RPMI8226 (cell line): ENCODE measurements at places on chromosomes 13 and 19.
A peak's percentile ranks its signal among the peaks of the same experiment; 100 is the strongest.

DNA sequence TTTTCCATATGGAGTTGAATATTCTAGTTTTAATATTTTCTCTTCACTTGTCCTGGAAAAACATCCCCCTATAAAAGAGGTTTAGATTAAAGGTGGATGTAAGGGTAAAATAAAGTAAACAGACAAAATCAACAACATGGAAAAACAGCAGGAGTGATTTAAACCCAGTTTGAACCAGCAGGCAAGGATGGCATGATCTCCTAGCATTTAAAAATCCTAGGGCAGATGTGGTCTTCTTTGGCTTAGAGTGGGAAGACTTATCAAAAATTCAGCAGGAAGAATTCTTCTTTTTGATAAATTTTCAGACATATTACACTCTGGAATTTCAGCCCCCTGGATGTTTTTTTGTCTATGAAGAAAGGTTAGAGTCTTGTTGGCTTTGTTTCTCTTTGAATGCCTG is 36.5 kb downstream of the CLEC17A start:
- no peak for DNase-seq

- DNase-seq = peak; percentile 58
Measured at GRCh38 chr19:53328967-53329366, 4.6 kb upstream of the ZNF845 start.

- no peak for DNase-seq
Measured at GRCh38 chr13:66128201-66128600, 1101.9 kb downstream of the PCDH9 start.

GRCh38 chr19:55695511-55696290 is 20.7 kb downstream of the EPN1 start:
- no peak for DNase-seq

DNA sequence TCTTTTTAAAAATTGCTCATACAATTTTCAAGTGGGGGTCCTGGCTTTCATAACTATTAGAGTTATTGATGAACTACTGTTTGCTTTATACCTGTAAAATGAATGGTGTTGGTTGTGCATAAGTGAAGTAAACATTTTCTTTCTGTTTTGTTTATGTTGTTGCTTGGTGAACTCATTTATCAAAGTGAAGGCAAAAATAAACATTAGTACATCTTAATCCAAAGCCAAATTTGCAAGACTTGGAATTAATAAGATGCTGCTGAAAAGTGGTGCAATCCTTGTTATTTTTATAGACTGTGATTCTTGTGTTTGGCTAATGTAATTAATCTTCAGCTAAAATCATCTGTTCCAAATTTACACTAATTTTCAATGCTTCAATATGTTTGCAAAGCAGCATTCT is 24.4 kb upstream of the DCT start:
- no peak for DNase-seq
